ENCODE measurements at places on chromosomes 4 and X.

DNA sequence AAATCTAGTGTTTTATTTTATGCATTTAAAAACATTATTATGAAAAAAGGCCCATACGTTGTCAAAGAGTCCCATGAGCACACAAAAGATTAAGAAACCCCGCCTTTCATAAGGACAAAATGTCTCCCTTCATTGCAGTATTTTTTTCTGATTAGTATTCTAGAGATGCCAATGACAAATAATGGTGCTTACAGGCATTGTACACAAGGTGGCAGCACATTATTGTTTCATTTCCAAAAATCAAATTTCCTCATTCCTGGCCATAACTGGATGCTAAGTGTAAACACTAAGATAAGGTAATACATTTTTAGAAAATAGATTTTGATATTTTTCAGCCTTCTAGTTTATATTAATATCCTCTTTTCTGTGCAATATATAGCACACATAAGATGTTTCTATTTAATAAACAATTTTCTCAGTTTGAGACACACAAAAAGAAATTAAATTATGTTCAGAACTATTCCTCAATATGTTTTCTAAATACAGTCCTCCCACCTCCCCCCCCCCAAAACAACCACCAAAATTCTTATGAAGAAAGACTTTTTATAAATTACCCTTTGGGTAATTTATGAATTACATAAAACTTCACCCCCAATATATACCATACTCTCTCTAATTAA, 47.7 kb downstream of the TIGD2 start:
- DNase-seq: no peak

DNA sequence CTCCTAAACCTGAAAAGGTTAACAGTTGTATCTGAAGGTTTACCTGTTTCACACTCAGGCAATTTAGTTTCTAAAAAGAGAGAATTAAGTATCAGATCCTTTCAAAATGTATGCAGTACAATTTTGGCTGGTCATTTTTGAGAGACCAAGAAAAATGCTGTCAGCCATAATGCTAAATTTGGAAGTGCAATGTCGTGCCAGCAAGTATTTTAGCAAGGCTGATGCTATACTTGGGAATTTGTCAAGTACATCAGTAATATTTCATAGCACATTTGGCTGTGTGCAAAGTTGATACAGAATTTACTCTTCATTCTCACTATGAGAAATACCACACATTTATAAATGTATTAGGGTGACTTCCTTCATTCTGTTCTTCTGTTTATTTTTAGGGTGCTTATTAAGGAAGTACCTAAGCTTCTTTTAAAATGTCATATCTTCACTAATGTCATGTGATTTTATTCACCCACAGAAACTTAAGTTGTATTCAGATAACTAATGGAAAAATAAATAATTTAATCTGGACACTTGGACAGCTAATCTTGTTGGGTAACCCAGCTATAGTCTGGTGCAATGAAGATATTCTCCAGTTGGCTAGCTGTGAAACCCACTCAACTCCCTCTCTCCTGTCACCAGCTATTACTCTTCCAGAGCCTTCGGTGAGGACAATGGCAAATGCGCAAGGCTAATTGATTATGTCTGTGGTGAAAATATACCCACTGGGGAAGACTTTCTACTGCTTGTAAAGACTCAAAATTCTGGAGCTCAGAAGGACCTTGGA, 84.2 kb upstream of the TLL1 start:
- no peak for DNase-seq

- DNase-seq: no peak
Observed at GRCh38 chrX:22950269-22951266, 49.2 kb upstream of the DDX53 start.

- DNase-seq: no peak
Observed at GRCh38 chr4:5705647-5706320, 2.6 kb downstream of the EVC2 start.

- no peak for DNase-seq
Observed at GRCh38 chr4:158181906-158182305, 9.1 kb upstream of the GASK1B start.

DNA sequence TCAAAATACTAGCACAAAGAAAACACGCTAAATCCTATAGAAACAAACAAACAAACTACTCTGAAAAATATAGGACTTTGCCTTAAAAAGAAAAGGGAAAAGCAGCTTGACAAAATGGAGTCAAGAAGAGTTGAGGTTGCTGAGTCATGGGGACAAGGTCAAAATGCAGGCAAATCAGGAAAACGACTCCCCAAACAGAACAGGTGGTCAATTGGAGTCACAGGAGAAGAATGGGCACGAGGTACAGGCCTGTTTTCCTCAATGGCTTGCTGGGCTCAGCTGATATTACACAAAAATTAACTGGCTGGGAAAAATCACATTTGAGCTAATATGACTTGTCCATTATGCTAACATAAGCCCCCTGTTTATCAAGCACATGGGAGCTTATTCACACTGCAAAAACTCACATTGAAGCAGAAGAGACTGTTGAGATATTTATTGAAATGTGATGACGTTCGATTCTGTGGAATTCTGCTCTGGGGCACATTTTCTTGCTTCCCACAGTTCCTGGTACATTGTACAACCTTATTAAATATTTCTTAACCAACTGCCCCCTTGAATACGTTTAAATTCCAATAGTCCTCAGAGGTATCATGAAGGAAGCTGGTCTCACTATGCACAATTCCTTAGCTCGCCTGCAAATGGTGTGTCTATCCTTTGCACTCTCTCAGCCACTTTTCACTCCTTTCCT, 1622.1 kb downstream of the STIM2 start:
- DNase-seq: no peak

DNA sequence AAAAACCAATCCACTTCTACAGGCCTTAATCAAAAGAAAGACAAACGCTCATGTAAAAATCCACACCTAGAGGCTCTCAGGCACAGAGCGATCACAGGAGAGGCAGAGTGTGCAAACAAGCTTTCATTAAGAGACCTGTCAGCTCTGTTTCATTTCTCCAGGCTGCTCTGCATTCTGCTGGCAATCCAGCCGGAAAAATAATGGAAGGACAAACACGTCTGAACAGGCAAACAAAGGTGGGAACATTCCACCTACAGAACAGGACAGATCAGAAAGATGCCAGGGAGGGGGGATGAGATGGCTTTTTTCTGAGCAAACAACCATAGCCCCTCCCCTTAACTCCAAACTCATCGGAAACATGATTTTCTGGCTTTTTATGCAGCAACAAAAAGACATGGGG, 9.7 kb downstream of the SOD3 start:
- DNase-seq: no peak

GRCh38 chr4:90127706-90128345, 632 bp downstream of the CCSER1 start:
- DNase-seq: peak; percentile 63

GRCh38 chr4:85812776-85813175, 337.8 kb downstream of the ARHGAP24 start:
- no peak for DNase-seq

DNA sequence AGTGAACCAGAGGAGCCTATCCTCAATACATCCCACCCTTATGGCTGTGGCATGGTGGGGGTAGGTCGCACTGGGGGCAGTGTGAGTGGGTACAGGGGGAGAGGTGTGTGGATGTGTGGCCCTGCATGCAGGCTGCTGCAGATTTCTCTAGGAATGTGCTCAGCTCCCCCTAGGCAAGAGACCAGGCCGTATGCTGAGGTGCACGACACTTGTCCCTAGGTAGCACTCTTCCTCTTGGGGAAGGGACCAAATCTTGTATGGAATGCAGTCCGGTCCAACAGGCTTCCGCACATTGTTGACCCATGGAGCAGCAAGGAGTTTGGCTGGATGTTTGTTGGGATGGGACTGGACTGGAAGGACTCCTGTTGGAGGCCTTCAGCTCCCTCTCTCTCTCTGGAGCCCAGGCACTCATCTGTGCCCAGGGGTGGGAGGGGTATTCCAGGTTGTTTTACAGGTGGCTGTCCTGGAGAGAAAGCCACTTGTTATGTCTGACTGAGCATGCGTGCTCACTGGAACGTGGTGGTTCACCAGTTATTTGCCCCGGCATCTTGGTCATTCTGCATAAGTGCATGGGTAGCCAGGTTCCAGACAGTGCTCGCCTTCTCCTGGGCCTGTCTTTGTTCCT, 55.1 kb downstream of the NBDY start:
- no peak for DNase-seq

GRCh38 chrX:56812515-56813105, 83.6 kb downstream of the NBDY start:
- DNase-seq: no peak

GRCh38 chrX:84340968-84341367, 153.0 kb upstream of the RPS6KA6 start:
- DNase-seq: no peak

GRCh38 chr4:135354876-135355275, 1153.3 kb upstream of the PABPC4L start:
- DNase-seq: no peak

- no peak for DNase-seq
Observed at GRCh38 chr4:88054901-88055300, 47.5 kb downstream of the PKD2 start.

- DNase-seq: no peak
Observed at GRCh38 chr4:143347484-143348111, 10.9 kb downstream of the GAB1 start.

DNA sequence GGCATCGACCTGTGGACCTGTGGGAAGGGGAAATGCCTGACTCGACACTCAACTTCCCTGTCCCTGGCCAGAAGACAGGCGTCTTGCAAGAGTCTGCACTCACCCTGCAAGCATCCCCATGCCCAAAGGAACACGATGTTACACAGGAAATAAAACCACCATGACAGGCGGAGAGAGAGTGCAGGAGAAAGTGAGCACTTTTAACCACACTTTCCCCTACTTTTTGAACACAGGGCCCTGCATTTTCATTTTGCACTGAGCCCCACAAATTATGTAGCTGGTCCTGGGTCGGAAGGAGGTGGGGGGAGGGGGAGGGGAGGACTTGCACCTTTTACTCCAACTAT, 13.8 kb upstream of the MAN2B2 start:
- DNase-seq: no peak

GRCh38 chr4:14644580-14645282, 357.6 kb upstream of the CPEB2 start:
- DNase-seq: no peak

- DNase-seq: no peak
Observed at GRCh38 chrX:34866646-34867045, 76.0 kb upstream of the FAM47B start.

DNA sequence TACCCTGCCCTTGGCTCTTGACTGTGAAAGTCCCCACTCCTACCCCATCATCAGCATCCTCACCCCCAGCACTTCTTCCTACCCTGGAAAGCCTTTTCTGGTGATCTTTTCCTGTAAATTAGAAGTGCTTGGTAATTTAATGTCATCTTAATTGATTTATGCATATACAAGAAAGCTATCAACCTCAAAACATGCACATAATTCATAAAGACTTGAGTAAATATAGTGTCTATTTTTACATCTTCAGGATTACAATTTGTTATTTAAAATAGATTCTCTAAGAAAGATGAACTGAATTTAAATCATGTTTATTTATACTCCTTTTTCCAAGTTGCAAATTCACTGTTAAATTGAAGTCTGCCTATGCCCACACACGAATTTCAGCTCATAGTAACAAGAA, 36.0 kb upstream of the EXOC1L start:
- no peak for DNase-seq

GRCh38 chrX:109812236-109812635, 79.2 kb upstream of the ACSL4 start:
- no peak for DNase-seq

GRCh38 chrX:18561020-18561419, 110.9 kb downstream of the RS1 start:
- no peak for DNase-seq

All from right cardiac atrium (tissue), 5 donors.